Peyer's patch (tissue), 4 donors: ENCODE measurements at places on chromosomes 12 and 14. TPM values are rescaled to one million over a fixed set of nuclear protein-coding genes. Genes with fewer than 3 reads are reported as not detected.

DNA sequence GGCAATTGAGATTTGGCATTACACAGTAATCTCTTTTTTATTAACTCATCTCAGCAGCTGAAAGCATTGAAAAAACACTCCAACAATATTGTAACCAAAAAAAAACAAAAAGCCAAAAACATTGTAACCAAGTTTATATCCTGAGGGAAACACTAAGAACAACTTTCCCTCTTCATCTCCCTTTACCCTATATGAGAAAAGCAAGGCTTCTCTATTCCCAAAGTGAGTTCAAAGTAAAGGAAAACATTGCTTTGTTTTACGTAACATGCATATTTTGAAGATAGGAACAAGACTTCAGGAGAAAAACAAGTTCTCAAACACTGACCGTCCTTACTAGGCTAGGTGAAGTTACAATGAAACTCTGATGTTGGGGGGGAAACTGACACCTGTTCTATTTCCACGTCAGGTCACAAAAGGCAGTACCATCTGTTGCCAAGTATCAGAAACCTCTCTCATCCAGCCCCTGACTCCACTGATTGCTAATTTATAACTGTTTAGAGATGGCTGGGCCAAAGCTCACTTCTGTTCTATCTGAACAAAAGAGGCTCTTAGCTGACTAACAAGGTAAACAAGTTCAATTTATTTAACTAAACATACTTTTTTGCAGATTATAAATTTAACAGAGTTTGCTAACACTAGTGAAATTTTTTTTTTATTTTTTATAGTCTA lies 67.9 kb upstream of the PLXNC1 start:
- no peaks in the 10 kb centered on the region for H3K27me3 ChIP-seq
- no peak overlapping the region for H3K27ac ChIP-seq
- no peak overlapping the region for H3K4me3 ChIP-seq

GRCh38 chr12:94988471-94988870 lies 15.0 kb downstream of the NDUFA12 start:
- H3K4me3 ChIP-seq, result no peak overlapping the region
- H3K27ac ChIP-seq, result no peak overlapping the region
- no peaks in the 10 kb centered on the region for H3K36me3 ChIP-seq
- H3K4me1 ChIP-seq, result no peaks in the 10 kb centered on the region

DNA sequence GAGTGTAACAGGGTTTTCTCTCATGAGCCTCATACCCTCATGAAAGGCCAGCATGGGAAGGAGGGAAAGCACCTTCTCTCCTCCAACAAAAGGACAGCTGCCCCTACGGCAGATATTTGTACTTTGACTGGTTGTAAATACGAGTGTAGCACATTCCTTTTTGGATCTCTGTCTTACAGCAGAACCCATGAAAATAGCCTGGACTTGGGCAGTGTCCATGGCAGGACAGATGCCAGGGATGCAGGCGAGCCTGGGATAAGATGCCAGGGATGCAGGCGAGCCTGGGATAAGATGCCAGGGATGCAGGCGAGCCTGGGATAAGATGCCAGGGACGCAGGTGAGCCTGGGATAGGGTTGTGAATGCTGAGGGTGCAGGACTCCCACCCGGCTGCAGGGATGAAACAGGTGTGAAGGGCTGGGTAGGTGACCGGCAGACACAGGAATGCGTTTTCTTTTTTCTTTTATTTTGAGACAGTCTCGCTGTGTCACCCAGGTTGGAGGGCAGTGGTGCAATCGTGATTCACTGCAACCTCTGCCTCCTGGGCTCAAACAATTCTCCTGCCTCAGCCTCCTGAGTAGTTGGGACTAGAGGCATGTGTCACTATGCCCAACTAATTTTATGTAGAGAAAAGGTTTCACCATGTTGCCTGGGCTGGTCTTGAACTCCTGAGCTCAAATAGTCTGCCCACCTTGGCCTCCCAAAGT lies 120.0 kb downstream of the BEGAIN start:
- H3K4me1 ChIP-seq, result no peaks in the 10 kb centered on the region
- no peak for DNase-seq
- H3K27me3 ChIP-seq, result no peaks in the 10 kb centered on the region
- no peaks in the 10 kb centered on the region for H3K36me3 ChIP-seq

DNA sequence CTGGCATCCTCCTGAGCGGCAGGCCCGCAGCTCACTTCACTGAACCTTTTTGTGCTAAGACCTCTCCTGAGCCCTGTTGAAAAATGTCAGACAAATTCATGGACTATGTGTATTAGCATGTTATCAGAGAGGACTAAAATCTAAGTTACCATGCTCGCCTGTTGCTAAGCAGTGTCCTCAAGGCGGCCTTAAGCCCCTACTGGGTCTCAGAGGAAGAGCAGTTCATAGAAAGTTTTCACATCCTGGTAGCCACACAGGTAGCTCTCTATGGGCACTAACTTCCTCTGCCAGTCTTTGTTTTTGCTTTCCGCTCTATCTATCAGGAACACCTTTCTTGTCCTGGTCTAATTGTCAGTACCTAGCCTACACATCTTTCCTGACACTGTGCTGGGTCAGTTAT lies 306.6 kb upstream of the MIS18BP1 start:
- H3K27me3 ChIP-seq, result no peaks in the 10 kb centered on the region
- H3K36me3 ChIP-seq, result no peaks in the 10 kb centered on the region
- DNase-seq, result no peak
- H3K27ac ChIP-seq, result no peak overlapping the region
- no peak overlapping the region for H3K4me3 ChIP-seq

Gene CAPS2
- 11.6 TPM for total RNA-seq

Gene PROX2
- not detected for total RNA-seq

GRCh38 chr12:54991161-54991990 lies 6.8 kb upstream of the TESPA1 start:
- peak overlapping the region; percentile 23 for H3K4me3 ChIP-seq
- H3K27ac ChIP-seq, result peak overlapping the region; percentile 57
- DNase-seq, result no peak
- H3K4me1 ChIP-seq, result no peaks in the 10 kb centered on the region
- H3K36me3 ChIP-seq, result no peaks in the 10 kb centered on the region

GRCh38 chr12:51943346-51943745 lies 8.2 kb upstream of the ACVR1B start:
- H3K27me3 ChIP-seq, result no peaks in the 10 kb centered on the region
- no peaks in the 10 kb centered on the region for H3K36me3 ChIP-seq
- DNase-seq, result no peak

Gene ADGRD1
- 28.5 TPM for total RNA-seq

DNA sequence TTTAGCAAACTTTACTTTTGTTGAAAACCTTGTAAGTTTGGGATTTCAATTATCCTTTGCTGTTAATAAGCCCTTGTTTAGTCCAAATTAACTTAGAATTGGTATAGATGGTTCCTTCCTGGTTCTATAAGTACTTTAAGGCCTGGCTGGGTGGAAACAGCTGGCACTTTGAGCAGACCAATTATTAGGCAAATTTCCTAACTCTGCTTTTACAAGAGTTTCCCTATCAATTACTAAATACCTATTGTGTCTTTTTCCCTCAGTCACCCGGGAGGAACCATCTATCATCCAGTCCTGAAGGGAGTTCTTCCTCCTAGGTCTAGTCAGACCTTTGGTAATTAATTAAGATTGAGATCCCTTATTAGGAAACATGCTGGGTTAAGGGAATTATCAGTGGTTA lies 138.0 kb downstream of the SLC38A6 start:
- DNase-seq, result no peak
- H3K4me1 ChIP-seq, result no peaks in the 10 kb centered on the region
- no peaks in the 10 kb centered on the region for H3K27me3 ChIP-seq
- no peak overlapping the region for H3K4me3 ChIP-seq
- no peak overlapping the region for H3K27ac ChIP-seq
- H3K36me3 ChIP-seq, result no peaks in the 10 kb centered on the region

Gene LEMD3
- total RNA-seq, result 40.6 TPM
